ENCODE measurements at places on chromosomes 3 and 15. TPM values are rescaled to one million over a fixed set of nuclear protein-coding genes. Genes with fewer than 3 reads are reported as not detected.

ADAMTSL3 gene
- total RNA-seq: 0.25 TPM

FSD2 gene
- not detected for total RNA-seq

AP3S2 gene
- total RNA-seq: 45.0 TPM

SPATA12 gene
- 0.44 TPM for total RNA-seq
